ENCODE measurements at places on chromosomes 1 and 21.

- peak; percentile 83 for DNase-seq
Measured at GRCh38 chr1:51990478-51990965, at the start of gene RAB3B. Gene RAB3B, minus strand, starts transcription at chr1:51990700. Its CDS starts 13,583 bp downstream, at chr1:51977117.

DNA sequence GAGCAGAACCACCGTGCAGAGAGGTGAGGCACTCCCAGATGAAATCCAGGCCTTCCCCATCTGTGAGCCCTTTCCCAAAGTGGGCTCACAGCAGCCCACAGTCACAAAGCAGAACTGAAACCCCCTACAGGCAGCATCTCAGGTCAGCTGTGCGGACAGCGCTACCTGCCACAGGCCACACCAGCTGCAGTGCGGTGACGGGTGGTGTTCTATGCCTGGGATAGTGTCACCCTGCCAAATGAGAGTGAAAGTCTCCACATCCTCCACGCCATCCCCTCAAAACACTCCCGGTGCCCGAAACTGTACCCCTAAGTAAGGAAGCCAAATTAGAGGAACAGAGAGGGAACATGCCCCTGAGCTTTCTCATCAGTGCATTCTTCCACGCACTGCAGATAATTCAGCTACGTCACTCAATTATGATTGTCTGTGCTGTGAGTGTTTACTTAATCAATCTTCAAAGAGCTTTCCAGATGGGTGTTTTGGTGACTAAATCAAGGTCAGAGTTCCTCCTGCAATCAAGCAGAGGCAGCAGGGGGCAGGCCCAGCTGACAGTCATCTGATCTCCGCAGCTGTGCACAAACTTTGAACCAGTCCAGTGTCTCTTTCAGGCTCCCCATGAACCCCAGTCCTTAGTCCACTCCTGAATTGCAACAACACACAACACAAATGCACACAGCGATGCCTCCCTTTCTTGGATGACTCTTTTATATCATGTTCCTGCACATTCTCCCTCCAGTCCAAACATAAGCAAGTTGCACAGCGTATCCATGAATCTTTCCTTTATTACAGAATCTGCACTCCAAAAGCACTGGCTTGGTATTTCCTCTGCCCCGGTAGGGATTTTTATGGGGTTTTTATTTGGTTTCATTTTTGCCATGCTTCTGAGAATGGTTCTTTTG is 150.0 kb downstream of the TOMM20 start:
- DNase-seq: no peak

GRCh38 chr1:244304656-244305055 is 147.1 kb downstream of the ADSS2 start:
- no peak for DNase-seq

DNA sequence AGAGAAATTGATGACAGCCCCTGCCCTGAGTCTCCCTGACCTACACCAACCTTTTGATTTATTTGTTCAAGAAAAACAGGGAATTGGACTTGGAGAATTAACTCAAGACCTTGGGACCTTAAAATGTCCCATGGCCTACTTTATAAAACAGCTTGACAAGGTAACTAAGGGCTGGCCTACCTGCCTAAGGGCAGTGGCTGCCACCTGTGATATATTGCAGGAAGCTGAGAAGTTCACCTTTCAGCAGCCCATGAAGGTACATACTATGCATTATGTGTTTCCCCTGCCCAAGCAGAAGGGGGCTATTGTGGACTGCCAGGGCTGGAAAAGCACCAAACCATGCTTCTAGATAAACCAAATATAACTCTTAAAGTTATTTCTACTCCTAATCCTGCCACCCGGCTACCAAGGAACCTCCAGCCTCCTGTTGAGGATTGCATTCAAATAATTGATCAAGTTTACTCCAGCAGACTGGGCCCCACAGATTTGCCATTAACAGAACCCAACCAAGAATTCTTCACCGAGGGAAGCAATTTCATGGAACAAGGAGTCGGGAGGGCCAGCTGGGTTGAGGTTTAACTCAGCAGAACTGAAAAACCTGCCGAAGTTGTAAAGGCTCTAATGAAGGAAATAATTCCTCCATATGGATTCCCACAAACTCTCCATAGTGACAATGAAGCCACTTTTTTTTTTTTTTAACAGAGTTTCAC is 28.2 kb downstream of the LACTBL1 start:
- DNase-seq: no peak

- no peak for DNase-seq
Measured at GRCh38 chr1:114072246-114072645, 81.4 kb downstream of the SYT6 start.

DNA sequence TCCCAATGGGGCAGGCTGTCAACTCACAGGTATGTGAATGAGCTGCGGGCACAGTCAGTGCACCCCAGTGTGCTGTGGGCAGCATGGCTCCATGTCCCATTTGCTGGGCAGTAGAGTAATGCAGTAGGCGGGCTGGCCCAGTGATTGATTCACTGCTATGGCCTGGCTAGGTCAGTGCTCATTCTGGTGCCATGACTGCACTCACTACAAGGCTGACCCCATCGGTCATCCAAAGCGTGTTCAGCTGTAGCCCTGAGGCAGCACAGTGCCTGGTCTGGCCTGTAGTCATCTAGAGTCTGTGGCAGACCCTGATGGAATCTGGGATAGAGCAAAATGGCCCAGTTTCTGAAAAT is 7.4 kb downstream of the HYI start:
- DNase-seq: no peak

DNA sequence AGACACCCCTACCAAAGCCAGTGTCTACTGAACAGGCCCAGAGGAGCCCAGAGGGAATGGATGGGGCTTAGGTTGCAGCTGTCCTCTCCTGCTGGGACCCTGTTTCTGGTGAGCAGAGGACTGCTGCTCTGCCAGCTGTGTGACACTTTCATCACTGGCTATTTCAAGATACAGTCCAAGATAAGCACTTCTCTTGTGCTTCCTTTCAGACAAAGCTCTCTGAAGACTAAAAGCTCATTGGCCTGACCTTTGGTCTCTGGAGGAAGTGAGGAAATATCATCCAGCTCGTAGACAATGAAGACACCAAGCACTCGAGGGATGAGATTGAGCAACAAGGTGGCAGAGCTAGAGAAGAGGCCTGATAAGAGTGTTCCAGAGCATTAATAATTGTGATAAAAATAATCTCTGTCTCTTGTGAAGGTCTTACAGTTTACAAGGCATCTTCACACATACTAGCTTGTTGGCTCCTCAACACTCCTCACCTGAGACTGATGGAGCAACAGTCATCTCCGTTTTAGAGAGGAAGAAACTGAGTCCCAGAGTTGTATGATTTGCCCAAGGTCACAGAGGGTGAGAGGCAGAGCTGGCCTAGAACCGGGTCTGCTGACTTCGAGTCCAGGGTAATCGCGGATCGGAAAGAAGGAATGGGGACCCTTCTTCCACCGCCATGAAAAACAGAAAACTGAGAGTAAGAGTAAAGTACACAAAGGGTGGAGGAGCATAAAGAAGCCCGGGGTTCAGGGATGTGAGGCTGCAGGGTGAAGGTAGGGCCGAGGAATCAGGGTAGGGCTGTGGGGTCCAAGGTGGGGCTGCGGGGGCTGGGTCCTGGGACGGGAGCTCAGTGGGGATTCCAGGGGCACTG is 666 bp downstream of the PAFAH2 start:
- peak; percentile 42 for DNase-seq

- no peak for DNase-seq
Measured at GRCh38 chr21:28906236-28906635, 86.4 kb downstream of the LTN1 start.

Measured in HuH-7 (cell line).